Right lung (tissue), 10 donors: ENCODE measurements at places on chromosomes 16 and 17.

GRCh38 chr16:27642756-27643155 lies 92.8 kb downstream of the KATNIP start:
- no peak for DNase-seq

- DNase-seq, result peak; percentile 56
These were observed at the start of the genes KCTD19 and LRRC36 for GRCh38 chr16:67326472-67327309. TSS of gene KCTD19 (minus strand) at chr16:67326741. CDS start at chr16:67326707, 34 bp downstream. TSS of gene LRRC36 (plus strand) at chr16:67326815. CDS start at chr16:67326863, 48 bp downstream.

DNA sequence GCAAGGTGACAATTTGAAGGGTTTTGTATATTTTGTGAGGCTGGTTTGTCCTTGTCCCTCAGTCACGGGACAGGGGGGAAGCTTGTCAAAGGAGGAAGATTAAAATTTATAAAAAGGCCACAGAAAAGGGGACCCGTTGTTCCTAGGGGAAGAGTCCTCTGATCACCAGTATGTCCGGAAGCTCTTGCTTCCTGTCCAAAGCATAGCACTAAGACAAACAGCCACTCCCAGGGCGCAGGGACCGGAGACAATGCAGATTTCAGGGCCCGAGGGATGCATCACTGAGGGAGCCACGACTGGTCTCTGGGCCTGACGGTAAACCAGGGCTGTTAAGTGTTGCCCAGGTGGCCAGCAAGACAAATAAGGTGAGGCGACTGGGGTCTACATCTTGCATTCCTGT lies 95.2 kb downstream of the MAF start:
- DNase-seq, result no peak

DNA sequence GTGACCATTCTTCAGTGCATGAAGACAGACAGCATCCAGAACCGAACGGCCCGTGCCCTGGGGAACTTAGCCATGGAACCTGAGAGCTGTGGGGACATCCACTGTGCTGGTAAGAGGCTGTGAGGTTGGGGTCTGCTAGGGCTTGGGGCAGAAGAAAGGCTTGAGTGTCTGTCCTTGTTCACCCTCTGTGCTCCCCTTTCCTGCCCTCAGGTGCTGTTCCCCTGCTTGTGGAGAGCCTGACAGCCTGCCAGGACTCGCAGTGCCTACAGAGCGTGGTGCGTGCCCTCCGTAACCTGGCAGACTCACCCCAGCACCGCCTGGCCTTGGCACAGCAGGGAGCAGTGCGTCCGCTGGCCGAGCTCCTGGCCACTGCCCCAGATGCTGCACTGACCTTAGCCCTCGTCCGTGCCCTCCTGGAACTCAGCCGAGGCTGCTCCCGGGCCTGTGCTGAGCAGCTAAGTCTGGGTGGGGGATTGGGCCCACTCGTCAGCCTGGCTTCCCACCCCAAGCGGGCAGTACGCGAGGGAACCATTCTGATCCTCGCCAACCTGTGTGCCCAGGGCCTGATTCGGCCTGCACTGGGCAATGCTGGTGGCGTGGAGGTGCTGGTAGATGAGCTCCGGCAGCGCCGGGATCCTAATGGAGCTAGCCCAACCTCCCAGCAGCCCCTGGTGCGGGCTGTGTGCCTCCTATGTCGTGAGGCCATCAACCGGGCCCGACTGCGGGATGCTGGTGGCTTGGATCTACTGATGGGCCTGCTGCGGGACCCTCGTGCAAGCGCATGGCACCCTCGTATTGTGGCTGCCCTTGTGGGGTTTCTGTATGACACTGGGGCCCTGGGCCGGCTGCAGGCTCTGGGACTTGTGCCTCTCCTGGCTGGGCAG lies 2.9 kb downstream of the ARMC5 start:
- DNase-seq, result no peak

DNA sequence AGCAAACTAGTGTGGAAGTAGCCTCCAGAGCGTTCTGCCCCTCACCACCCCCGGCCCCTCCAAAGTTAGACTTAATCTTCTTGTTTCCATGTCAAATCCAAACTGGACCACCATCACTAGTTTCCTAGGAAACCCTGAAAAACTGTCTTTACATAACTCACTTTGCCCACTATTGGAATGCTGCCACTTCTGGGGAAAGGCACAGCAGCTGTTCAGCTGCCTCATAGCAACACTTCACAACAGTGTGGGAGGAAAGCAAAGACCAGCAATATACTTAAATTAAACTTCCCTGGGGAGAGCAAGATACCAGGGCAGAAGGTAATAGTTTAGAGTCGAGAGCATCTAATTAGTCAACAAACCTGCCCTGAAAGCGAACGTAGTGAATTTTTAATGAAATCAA lies 452.2 kb downstream of the KCNJ2 start:
- DNase-seq, result peak; percentile 28

DNA sequence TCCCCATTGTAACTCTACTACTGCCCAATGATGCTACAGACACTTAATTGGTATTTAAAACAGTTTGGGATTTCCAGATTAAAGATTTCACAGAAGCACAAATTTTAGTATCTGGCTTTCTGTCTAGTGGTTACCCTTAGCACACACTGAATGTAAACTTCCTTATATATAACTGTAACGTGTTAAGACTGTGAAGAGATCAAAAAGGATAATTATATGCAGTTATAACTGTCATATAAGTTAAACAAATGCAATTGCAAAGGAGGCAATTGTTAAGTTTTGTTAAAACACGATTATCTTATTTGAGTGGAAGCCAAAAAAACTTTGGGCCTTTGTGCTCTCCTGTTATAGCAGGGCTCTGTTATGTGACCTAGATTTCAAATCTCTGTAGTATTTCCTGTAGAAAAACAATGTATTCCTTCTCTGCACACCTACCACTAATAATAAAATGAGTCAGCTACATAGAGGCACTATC lies 147.9 kb downstream of the STXBP4 start:
- DNase-seq, result no peak

- DNase-seq, result no peak
These were observed 16.5 kb upstream of the CLEC18C start for GRCh38 chr16:70157105-70157476.

DNA sequence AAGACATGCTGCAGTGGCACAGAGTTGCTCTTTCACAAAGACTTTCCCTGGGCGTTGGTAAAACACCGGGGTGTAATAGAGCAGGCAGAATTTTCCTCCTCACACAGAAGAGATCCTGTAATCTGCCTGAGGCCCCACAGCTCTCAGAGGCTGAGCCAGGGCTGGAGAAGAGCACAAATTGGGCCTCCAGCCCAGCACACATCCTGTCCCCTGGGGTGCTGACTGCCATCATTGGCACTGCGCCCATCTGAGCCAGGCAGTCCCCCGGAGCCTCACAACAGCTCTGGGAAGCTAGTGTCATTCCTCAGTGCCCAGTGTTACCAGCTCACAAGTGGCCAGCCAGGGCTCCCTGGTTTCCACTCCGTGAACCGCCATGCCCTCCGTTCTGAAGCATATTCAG lies 119.4 kb downstream of the SOCS1 start:
- DNase-seq, result no peak

DNA sequence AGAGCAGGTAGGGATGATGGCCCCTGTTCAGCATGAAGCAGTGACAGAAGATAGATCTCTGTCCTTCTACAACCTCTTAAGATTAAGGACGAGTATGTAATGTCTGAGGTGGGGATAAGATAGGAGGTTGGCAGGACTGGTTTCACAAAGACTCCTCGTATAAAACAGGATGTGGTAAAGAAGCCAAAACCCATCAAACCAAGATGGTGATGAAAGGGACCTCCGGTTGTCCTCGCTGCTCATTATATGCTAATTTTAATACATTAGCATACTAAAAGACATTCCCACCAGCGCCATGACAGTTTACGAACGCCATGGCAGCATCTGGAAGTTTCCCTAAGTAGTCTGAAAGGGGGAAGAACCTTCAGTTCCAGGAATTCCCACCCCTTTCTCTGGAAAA lies 27.3 kb downstream of the MIS12 start:
- no peak for DNase-seq

- no peak for DNase-seq
These were observed 18.7 kb upstream of the MTSS2 start for GRCh38 chr16:70704586-70704985.

- DNase-seq, result no peak
These were observed 171.1 kb downstream of the CDH11 start for GRCh38 chr16:64950731-64951130.

DNA sequence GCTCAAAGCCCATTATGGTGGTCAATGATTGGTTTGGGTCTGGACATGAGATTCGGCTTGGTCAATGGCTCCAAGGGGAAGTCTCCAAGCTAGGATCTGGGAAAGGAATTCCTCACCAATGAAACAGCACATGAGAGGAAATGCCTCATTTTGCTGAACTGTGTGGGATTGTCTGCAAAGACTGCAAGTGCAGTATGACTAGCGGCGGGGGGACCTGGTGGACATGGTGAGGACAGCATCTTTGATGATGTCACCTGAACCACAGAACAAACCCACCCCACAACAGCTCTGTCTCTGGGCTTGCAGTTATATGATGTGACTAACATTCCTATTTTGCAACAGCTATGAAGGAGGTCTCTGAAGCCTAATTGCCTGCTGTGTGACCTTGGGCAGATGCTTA lies 50.6 kb upstream of the NKD1 start:
- no peak for DNase-seq

- DNase-seq, result no peak
These were observed 14.7 kb upstream of the FAM83G start for GRCh38 chr17:19019041-19019941.

DNA sequence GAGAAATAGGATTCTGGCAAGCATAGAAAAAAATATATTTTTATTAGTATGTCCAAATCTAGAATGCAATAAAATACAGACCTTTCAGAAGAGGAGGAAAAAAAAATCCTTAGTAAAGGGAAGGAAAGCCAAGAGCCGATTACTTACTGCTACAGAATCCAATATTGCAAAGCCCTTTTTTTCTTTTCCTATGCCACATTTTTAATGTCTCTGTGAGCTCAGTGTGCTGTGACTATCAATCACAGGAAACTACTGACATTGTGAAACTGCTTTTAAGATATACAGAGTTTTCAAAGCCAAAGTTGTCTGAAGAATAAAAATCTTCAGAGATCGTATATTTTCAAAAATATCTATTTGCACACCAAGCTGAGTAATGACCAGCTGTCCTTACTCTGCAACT lies 120.4 kb downstream of the CHD9NB start:
- DNase-seq, result no peak

DNA sequence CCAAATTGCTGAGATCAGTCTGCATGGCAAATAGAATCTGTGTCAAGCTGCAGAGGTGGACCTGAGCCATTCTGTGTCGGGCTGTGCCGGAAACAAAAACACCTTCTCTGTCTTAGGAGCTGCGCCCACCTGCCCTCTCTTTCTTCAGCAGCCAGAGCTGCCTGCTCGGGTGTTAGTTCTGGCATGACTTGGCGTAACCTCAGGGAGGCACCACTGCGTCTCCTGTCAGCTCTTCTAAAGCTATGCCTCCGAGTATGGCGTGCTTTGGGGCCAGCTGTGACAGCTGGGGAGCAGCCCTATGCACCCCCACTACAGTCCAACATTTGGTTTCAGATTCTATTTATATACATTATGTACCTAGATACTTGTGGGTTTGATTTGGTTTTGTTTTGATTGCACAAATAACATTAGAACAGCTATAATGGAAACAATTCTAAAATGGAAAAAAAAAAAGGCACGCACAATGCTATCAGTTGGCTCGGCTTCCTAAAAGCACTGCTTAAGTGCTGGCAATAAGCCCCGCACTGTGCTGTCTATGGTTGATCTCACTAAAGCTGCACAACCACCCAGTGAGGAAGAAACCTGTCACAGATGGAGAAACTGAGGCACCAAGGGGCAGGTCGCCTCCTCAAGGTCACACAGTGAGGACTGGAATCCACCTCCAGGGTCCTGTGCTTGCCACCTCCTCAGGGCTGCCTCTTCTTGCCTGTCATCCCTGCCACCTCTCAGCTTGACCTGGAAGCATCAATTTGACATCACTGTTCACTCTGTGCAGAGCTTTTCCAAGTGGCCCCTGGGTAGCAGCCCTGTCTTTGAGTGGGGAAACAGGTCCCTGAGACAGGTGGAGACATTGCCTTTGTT lies 18.7 kb upstream of the ADGRG1 start:
- DNase-seq, result no peak

- DNase-seq, result no peak
These were observed 23.1 kb upstream of the TMEM94 start for GRCh38 chr17:75433218-75433783.

- DNase-seq, result no peak
These were observed 131.8 kb upstream of the TBX2 start for GRCh38 chr17:61267847-61268246.
